ENCODE measurements at places on chromosomes 12 and 14.

- DNase-seq, result no peak
Measured at GRCh38 chr12:100138048-100138802, 4.4 kb downstream of the BLTP3B start.

- no peak for DNase-seq
Measured at GRCh38 chr12:51077930-51078329, 5.5 kb downstream of the CSRNP2 start.

DNA sequence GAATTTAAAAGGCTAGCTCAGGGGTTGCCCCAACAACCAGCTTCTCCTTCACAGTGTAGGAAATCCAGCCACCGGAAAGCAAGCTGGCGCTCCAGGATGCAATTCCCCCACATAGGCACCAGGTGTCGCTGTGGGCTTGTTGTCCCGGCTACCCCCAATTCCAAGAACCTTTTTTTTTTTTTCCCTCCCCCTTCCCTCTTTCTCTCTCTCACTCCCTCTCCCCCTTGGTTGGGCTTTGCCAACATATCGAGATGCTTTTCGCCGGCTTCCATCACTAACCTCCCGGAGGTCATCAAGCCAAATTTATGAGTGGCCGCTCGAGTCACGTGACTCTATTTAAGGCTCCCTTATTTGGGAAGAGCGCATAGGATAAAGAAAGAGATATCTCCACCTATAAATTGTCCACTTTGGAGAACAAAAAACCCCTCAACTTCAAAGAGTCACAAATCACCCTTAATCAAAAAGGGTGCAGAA lies at the start of gene HOXC5:
Gene HOXC5 (plus strand): TSS at position 424 of the 474 bp plus-strand sequence. CDS start 73 bp downstream, outside the sequence.
- peak; percentile 78 for DNase-seq

- DNase-seq, result no peak
Measured at GRCh38 chr12:56208006-56208405, 13.7 kb downstream of the RNF41 start.

GRCh38 chr14:69771136-69771535 lies 4.2 kb downstream of the SRSF5 start:
- DNase-seq, result no peak

DNA sequence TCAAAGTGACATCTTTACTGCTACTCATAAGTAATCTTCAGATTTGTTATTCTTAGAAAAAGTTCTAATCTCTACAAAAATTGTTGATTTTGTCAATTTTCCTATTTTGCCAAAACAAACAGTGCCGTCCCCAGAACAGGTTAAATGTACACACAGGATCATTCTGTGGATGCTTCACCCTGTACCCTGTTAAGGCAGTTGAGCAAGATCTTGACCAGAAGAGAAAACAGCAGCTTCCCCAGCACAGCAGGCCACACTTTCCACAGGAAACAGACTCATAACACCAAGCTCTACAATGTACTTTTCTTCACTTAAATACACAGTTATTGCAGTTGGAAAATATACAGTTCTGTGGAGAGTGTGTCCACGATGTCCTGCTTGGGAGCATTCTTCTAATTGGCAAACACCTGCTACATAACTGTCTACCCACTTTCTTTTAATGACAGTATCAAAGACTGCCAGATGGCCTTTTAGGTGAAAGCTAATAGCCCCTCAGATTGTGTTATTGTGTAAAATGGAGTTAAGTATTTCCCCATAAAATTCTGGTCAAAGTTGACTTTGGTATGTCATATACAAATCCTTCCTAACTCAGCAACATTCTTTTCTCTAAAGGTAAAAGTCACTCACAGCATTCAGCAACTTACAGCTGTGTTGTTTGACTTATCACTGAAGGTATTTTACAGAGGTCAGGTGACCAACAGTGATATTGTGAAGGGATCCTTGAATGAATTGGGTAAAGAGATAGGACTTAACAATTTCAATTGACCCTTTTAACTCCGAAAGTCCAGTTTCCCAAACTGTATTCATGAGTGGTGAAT lies 77.0 kb downstream of the SEC23A start:
- DNase-seq, result no peak

GRCh38 chr12:26748741-26749431 lies 84.1 kb downstream of the ITPR2 start:
- no peak for DNase-seq

DNA sequence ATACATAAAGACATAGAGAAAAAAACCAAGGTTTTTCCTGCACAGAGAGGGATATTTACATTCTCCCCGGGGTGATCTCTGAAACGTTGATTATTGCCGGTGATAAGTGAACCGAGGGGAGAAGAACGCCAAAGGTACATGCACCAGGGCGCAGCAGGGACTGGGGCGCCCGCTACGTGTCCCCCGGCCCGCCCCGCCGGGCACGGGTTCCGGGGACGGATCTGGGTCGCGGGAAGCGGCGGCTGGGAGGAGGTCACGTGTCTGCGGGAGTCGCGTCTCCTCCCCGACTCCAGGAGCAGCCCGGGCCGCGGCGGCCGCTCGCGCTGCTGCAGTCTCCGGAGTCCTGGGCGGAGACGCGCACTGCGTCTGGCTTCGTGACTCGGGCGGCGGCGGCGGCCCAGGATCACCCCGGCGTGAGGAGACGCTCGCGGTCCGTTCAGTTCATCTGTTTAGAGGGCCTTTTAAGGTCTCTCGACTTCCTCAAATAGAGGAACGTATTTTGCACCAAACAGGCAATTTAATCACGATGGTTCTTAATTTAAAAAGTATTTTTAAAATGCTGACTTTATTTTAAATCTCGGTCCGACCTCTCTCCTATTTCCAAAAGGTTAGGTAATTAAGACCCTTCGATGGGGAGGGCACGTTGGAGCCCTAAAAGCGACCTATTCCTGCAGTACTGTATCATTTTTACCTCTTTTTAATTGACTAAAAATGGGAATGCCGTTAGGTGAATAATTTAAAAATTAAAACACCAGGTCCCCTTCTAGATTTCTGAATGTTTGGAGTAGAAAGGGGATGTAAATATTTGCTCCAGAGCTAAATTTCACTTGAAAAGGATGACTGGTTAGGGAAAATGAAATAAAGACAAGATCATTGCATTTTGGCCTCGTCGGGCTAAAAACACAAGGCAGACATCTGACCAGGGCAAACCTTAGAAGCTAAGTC lies 1.8 kb upstream of the BHLHE41 start:
- peak; percentile 84 for DNase-seq

GRCh38 chr14:96893966-96894622 lies 96.9 kb downstream of the VRK1 start:
- no peak for DNase-seq

DNA sequence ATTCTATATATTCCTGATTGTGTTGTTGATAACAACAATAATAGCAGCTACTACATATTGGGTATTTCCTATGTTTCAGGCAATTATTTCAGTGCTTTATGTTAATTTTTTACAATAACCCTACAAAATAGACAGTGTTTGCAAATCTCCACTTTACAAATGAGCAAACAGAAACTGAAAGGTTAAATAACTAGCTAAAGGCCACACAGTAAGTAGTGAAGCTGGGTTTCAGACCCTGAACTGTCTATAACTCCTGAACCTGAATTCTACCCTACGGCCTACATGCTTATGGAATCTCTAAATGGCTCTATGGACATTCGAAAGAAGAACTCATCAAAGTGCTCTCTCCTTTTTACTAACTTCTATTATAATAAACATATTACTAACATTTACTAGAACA lies 19.7 kb upstream of the NUDT4 start:
- no peak for DNase-seq

DNA sequence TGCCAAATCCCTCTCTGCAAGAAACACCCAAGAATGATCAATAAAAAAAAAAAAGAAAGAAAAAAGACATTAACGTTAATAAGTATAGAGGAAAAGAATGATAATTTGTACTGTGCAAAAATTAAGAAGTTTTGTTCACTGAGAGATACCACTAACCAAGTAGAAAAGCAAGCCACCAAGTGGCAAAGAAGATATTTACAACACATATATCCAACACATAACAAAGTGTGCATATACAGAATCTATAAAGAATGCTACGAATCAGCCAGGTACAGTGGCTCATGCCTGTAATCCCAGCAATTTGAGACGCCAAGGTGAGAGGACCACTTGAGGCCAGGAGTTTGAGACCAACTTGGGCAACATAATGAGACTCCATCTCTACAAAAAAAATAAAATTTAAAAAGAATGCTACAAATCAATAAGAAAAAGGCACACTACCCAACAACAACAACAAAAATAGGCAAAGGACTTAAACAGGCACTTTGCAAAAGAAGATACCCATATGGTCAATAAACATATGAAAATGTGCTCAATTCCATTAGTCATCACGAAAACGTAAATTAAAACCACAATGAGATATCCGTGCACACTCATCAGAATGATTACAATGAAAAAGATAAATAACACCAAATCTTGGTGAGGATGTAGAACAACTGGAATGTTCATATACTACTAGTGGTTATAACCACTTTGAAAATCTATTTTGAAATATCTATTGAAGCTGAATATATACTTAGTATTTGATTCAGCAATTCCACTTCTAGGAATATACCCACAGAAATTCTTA lies 19.8 kb downstream of the GALNT4 start:
- DNase-seq, result no peak

- DNase-seq, result no peak
Measured at GRCh38 chr14:90583916-90584605, 187.2 kb downstream of the CALM1 start.

DNA sequence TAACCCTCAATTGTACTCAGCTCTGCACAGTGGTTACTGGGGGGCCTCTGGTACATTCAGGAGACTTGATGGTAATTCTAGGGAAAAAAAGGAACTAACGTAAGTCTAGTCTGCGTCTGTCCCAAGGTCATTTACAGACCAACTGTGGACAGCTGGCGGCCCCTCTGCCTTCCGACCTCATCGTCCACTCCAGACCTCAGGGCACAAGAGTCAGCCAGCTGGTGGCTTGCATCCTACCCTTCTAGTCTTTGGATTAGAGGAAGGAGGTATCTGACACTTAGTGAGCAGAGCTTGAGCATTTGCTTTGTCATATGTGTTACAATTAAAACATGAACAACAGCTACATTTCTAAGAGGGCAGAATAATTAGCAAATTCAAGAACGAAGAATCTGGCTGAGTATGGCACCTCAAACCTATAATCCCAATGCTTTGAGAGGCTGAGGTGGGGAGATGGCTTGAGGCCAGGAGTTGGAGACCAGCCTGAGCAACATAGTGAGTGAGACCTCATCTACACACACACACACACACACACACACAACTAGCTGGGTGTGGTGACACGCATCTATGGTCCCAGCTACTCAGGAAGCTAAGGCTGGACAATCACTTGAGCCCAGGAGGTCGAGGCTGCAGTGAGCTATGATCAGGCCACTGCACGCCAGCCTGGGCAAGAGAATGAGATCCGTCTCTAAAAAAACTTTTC lies 36.5 kb downstream of the SSH1 start:
- DNase-seq, result no peak

DNA sequence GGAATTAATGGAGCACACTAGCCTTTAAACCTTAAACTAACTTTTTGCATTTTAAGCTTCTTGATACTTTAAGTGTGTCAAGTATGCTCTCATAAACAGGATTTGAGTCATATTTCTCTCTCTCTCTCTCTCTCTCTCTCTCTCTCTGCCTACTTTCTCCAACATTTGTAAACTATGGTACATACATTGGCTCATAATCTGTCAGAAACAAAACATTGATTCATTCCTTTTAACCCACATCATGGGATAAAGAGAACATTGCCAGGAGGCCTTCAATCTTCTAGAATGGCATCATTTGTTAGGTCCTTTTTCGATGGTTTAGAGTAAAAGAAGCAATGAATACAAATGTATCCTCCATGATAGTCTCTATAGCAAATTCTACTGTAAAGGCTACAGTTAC lies 81.6 kb upstream of the RERGL start:
- no peak for DNase-seq

GRCh38 chr12:110934093-110934852 lies 13.9 kb upstream of the MYL2 start:
- DNase-seq, result no peak

DNA sequence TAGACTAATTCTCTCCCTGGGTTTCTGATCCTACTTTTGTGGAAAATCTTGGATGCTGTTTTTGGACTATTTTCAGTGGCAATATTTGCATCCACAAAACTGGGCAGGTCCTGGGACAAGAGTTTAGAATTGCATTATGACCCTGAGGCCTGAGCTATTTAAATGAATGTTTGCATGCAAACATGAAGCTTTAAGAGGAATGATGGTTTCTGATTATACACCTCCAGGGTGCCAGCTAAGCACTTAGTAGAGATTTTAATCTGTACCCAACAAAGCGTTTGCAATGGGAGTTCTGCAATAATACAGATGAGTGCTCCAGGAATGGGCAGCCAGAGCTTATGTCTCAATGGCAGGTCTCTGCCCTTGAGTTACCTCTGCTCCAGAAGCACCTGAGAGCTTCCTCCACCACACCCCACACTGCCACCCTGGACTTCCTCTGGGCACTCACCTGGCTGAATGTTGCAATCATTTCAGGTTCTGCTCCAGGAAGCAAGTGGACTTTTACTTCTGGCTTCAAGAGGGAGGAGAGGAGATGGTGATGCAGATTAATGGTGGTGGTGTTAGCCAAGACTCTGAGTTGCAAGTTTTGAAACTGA lies 6.0 kb upstream of the SPTLC2 start:
- peak; percentile 40 for DNase-seq

- DNase-seq, result no peak
Measured at GRCh38 chr14:95515080-95515489, 1.4 kb downstream of the SYNE3 start.

DNA sequence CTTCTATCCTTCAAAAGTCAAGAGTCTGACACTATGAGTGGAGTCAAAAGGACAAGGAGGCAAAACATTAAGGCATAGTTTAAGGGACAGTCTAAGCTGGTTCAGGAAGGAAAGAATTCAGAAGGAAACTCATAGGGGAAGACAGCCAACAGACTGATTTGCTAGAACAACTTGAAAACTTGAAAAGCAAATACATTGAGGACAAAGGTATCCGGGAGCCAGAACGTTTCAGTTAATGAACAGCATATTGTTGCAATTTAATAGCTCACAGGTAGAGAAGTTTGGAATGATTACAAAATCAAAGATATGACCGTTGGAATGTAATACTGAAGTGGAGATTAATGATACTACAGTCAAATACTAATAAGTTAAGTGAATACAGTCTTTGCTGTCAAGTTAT lies 312.8 kb upstream of the RPL10L start:
- no peak for DNase-seq

DNA sequence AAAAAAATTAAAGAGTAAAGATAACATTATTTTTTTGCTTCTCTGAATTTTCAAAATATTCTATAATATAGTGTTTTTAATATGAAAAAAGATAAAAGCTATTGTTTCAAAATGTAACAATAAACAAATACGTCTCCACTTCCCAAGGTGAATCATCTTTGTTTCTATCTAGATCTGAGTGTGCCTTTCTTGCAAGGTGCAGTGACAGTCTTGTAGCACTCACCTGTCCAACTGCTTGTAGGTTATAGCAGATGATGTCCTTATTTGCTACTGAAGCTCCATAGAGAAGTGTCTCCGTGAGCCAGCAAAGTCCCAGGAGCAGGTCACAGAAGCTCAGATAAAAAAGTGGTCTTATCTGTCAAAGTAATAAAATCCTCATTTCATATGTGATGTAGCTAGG lies 21.4 kb downstream of the TMEM116 start:
- no peak for DNase-seq

- DNase-seq, result no peak
Measured at GRCh38 chr14:38409071-38409705, 153.3 kb upstream of the CLEC14A start.

- DNase-seq, result no peak
Measured at GRCh38 chr14:22079766-22080165, 406.1 kb upstream of the OR4E1 start.
